ENCODE measurements at places on chromosomes 1 and 21.

- no peak for DNase-seq
Observed at GRCh38 chr1:172515927-172516326, 17.0 kb upstream of the SUCO start.

DNA sequence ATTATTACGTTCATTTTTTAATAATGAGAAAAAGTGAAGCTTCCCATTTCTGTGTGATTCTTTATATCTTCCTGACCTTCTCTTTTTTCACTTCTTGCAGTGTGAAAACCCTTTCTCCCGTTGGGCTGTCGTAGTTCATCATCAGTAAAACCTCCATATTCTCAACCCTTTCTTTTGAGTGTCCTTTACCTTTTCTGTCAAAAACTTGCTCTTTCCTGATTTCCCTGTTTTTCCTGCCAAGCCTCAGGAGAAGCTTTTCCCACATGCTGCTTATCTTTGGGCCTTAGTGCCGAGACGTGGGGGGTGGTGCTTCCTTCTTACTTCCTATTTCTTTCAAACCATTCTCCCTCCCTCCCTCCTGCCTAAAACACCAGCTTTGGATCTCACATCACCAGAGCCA, 46.1 kb downstream of the UCK2 start:
- DNase-seq, result no peak

GRCh38 chr1:42139444-42139843, 13.8 kb upstream of the GUCA2B start:
- no peak for DNase-seq

DNA sequence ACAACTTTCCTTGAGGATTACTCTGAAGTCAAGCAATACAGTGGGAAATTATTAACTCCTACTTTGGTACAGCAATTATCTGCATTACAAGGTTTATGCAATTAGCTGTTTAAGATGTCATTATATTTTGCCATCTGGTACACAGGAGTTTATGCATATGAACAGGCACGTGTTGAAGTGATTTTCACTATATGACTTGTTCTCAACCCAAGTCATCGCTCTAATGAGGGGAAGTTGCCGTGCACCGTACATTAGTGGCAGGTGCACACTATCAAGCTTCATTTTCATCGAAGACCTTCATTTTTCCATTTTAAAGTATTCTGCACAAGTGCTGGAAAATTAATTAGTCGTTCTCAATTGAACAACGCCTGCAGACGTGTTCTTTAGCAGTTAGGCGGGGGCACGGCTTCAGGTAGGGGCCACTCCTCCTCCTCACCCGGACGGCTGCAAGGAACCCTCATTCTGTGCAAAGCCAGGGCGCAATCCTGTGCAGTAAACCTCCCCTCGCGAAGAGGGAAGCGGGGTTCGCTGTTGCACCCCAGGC, 39.8 kb upstream of the NFIA start:
- no peak for DNase-seq

DNA sequence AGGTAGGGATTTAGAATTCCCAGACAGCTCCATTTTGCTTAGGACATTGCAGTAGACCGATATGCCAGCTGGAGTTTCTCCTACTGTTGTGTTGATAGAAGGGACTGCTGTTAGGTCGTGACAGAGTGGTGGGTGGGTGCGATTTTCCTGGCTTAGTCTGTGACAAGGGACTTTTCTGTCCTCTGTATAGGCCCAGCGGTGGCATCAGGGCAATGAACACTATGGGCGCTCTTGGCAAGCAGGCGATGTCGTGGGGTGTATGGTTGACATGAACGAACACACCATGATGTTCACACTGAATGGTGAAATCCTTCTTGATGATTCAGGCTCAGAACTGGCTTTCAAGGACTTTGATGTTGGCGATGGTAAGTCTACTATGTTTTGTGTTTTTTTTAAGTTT, 321.8 kb downstream of the ZP4 start:
- DNase-seq, result no peak

DNA sequence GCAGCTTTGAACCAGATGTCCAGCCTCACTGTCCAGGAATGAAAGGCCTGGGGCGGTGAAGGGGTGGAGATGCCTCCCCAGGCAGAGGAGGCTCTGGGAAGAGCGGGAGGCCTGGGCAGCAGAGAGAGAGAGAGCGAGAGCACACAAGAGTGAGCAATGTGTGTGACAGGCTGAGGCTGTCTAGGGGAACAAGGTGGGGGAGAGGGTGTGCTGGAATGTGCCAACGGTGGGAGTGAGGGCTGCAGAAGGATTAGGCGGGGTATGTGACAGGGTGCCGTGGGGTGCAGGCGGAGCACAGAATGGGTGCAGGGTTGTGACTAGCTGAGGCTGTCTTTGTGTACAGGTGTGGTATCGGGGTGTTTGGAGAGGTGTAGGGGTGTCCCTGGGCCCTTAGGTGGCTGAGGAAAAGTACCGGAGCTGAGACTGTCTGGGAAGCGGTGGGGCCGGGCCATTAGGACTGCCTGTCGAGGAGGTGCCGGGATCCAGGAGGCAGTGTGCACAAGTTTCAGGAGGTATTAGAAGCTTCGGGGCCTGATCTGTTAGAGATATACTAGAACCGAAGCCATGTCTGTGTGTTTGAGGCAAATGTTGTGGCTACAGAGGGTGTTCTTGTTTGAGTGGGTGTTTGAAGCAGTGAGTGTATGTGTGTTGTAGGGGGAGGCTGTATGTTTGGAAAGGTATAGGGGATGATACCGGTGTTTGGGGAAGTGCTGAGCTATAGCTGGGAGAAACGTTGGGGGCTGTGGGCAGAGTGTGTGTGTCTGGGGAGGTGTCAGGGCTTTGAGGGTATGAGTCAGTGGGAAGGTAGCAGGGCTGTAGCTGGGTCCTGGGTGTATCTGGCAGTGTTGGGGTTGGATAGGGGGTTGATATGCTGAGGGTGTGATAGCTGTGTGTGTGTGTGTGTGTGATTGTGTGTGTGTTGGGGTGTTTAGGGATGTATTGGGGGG, 9.1 kb downstream of the AHDC1 start:
- DNase-seq, result no peak

GRCh38 chr1:233138788-233139585, 156.5 kb downstream of the PCNX2 start:
- DNase-seq, result no peak

GRCh38 chr1:153929426-153929825, 6.7 kb upstream of the GATAD2B start:
- DNase-seq, result no peak

DNA sequence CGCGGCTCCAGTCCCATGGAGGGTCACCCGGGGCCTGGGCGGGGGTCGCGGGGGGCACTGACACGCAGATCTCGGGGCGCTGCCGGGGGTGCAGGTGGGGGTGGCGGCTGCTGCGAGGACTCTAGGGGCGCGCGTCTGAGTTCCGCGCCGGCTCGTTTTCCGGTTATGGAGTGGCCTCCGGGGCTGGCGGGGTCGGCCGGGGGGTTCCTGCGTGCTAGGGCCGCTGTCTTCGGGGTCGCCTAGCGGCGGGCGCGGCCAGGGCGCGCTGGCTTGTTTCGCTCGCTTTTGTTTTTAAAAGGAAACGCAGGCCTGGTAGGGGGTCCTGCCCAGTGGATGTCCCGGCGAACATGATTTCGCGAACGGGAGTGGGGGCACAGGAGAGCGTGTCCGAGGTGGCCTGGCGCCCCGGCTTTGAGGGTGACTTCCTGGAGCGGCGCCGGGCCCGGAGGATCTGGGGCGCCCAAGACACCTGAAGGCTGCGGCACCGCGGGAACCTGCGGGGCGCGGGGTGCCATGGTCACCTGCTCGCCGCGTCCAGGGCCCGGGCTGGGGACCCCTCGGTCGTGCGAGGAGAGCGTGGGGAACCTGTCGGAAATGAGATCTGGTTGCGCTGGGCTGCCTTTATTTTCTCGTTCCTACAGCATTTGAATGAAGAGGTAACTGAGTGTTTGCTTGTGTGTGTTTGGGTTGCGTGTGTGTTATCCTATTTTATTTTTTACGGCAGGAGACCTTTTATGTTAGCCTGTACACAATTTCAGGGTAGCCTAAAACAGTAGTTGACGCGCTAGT, 618 bp downstream of the ETS2 start:
- peak; percentile 30 for DNase-seq

- no peak for DNase-seq
Observed at GRCh38 chr21:32322103-32322502, 23.4 kb downstream of the MRAP start.

GRCh38 chr1:21220815-21221214, 44.1 kb upstream of the EIF4G3 start:
- DNase-seq, result no peak

GRCh38 chr1:30407865-30408580, 315.4 kb downstream of the MATN1 start:
- DNase-seq, result no peak

GRCh38 chr1:88982055-88982454, 10.4 kb downstream of the KYAT3 start:
- DNase-seq, result no peak

GRCh38 chr21:27086630-27087029, 119.7 kb upstream of the ADAMTS5 start:
- DNase-seq, result no peak
